ENCODE measurements at places on chromosomes 1 and 21.
A peak's percentile ranks its signal among the peaks of the same experiment; 100 is the strongest.

GRCh38 chr1:52634111-52634510 lies 1.1 kb downstream of the SHISAL2A start:
- no peak for DNase-seq

DNA sequence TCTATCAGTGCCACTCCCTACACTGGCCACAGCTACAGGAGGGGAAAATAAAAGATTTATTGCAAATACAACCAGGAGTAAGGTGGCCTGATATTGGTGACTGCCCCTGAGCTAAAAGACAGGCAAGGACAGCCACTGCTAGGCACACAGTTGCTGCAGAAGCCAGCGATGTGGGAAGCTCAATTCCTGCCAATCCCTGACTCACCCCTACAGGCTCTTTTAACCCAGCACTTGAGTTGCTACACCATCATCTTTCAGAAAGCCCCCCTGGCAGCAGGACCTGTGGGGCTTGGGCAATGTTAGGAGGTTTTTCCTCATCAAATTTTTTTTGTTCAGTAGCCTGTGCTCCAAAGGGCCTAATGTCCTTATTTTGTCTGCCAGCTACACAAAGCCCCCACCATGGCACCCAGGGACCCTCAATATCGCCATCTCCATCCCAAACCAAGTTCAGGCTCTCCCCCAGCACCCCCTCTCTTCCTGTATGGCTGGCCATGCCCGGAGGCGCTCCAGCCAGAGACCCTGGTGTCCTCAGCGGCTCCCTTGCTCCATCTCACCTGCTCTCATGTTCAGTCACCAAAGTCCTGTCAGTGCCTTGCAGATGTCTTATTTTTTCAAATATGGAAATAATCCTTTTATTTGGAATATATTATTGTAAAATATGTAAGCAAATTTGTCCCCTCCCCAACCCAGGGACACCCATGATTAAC lies 13.4 kb downstream of the CLEC20A start:
- no peak for DNase-seq

GRCh38 chr1:203250911-203251310 lies 21.4 kb upstream of the CHIT1 start:
- no peak for DNase-seq

DNA sequence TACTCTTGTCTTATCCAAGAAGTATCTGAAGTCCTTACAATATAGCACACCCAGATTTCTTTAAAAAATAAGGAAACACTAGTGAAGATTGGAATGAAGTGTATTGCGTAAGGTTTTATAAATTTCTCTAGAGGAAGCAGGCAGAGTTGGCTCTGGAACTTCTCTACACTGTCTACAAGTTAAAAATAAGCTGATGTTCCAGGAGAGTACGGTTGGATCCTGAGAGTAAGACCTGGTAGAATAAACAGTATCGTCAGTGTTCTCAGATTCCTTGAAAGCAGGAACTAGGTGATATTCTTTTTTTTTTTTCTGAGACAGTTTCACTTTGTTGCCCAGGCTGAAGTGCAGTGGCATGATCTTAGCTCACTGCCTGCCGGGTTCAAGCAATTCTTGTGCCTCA lies 107.9 kb downstream of the USP25 start:
- DNase-seq, result no peak

DNA sequence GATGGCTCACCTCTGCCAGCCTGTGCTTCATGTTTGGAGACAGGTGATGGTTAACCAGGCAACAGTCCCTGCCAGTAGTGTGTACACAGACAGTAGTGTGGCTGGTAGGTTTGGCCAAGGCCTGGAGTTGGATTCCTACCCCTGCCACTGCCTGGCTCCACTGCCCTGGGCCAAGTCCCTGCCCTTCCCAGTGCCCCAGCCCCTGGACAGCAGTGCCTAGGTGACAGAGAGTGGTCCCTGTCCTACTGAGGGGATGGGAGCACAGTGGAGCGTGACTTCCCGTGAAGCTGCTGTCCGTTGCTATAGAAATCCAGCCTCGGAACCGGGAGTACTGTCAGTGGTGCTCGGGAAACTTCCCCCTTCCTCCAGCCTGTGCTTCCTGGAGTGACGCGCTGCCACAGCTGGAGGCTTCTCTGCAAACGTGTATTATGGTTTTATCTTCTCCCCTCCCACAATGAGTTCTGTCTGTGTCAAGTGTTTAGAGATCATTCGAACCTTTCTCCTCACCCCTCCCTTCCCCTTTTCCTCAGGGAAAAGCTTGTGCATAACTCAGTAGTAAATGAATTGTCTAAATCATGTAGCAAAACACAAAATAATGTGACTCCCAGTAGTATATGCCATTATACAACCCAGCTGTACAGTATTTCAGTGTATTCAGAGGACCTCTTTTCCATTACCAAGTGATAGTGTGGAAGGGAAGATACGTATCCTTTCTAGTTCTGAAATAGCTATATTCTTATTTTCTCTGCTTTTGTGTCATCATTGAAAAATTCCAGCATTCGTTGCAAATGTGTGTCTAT lies 73.4 kb downstream of the GALNT2 start:
- no peak for DNase-seq

GRCh38 chr1:43605766-43606165 lies 44.2 kb upstream of the KDM4A start:
- DNase-seq, result no peak

DNA sequence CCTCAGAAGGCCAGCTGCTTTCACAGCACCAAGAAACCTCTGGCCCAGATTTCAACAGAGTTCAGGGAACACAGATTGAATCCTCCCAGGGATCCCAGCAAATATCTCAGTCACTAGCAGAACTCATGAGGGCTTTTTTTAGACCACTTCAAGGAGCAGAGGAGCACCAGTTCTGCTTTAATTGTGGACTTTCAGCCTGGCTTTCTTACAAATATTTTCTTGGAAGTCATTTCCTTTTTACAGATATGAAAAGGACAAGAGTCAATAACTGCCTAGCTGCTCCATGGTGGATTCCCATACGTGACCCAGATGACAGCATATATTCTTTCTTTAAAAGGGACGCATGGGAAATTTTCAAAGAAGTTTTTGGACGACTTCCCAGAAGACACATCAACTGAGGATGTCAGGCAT lies 6.4 kb upstream of the LRRC8B start:
- no peak for DNase-seq

- DNase-seq, result no peak
These were observed 11.0 kb downstream of the ORC1 start for GRCh38 chr1:52393174-52393573.

DNA sequence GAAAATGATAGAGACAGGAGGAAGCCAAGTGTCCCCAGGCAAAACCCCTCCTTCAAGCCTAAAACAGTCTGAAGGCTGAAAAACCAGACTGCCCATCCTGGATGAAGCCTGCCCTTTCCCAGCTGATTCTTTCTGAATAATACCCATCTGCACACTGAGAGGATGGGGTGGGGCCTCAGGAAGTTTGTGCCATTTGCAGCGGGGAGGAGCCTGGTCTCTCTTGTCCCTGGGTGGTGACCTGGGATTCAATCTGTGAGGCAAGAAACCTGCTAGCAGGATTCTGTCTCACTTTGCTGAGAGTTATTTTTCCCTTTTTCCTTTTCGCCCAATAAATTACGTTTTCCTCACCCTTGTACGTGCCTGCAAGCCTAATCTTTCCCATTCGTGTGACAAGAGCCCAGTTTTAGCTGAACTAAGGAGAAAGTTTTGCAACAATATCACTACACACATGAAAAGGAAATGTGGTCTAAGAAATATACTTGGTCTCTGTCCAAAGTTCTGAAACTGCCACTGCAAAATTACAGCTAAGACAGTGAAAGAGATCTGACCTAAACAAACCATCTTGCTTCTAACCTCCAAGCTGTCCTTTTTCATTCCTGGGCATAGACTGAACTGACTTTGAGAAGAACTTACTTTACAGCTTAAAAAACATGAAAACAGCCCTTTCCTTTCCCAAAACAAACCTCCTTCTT lies 105.0 kb downstream of the COP1 start:
- peak; percentile 35 for DNase-seq

DNA sequence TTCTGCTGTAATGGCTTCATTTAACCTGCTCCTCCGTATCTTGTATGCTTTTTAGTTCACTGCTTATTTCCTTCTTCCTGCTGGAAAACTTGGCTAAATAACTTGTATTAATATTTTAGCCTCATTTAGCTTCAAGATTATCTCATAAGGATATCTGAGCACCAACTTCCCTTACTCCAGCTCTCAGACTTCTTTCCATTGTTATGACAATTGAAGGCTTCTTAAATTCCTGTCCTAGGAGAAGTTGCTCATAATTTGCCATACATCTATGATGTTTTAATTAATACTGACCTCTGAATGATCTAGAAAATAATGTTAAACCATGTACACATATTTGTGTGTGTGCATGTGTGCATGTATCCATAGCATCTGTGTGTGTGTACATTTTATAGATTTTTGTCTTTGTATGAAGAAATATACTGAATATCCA lies 1524.4 kb upstream of the TPTE start:
- DNase-seq, result no peak

DNA sequence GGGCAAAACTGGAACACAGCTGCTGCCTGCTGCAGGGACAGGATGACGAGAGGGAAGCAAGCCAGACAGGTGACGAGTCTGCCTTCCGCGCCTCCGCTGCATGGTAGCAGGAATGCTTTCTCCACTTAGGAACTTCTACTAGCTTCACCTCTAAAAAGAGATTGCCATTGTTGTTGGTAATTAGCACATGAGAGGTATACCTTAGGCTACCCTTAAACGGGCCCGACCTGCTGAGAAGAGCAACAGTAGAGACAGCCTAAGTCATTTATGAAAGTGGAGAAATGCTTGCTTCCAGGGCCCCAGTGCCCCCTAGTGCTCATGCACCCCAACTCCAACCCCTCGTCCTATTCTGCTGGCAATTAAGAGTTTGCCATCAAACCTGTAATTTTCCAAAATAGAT lies 96.9 kb upstream of the AKT3 start:
- no peak for DNase-seq

GRCh38 chr1:119774746-119775490 lies 6.2 kb upstream of the HMGCS2 start:
- no peak for DNase-seq

DNA sequence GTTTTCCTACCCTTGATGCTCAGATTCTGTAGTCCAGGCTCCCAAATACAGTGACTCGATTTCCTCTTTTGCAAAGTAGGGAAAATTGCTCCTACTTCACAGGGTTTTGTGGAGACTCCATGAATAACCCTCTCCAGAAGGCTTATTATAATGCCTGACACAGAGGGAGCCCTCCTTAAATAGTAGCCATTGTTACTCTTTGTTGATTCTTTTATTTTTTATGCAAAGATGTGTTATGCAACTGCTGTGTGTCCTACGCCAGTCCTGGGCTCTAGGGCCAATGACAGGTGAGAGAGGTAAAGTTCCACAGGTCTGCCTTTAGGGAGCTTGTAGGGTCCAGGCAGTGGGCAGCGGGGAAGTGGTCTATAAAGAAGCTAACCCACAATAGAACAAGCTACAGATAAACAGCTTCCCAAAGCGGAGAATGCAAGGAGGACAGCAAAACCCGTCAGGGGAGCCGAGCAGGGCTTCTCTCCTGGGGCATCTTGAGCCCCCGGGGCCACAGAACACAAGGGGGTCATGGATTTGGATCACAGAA lies 1.5 kb downstream of the AADACL3 start:
- DNase-seq, result no peak

DNA sequence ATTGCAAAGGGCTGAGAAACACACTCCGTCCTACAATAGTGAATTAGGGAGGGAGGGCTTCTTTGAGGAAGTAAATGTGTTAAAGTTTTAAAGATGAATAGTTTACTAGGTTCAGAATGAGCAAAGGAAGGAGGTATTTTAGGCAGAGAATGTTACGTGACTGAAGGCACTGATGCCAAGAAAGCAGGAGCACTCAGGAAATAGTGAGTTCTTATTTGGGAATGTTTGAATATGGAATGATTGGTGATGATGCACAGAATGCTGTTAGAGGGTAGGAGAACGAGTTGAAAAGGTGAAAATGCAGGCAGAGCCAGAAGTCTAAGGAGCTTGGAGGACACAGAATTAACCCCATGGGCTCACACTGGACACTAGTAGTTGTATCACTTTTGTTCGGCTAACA lies 108.0 kb downstream of the NRIP1 start:
- peak; percentile 39 for DNase-seq

- no peak for DNase-seq
These were observed 953 bp upstream of the BRWD1 start for GRCh38 chr21:39314143-39315027.

GRCh38 chr1:182389619-182390047 lies 2.0 kb downstream of the GLUL start:
- no peak for DNase-seq

- peak; percentile 47 for DNase-seq
These were observed 421.3 kb downstream of the NEGR1 start for GRCh38 chr1:71861022-71861421.

Data from GM04504 (cell line).